Activated T-cell treated with anti-CD3 and anti-CD28 coated beads for 24 hours (primary cell): ENCODE measurements at places on chromosomes 11 and 22.

DNA sequence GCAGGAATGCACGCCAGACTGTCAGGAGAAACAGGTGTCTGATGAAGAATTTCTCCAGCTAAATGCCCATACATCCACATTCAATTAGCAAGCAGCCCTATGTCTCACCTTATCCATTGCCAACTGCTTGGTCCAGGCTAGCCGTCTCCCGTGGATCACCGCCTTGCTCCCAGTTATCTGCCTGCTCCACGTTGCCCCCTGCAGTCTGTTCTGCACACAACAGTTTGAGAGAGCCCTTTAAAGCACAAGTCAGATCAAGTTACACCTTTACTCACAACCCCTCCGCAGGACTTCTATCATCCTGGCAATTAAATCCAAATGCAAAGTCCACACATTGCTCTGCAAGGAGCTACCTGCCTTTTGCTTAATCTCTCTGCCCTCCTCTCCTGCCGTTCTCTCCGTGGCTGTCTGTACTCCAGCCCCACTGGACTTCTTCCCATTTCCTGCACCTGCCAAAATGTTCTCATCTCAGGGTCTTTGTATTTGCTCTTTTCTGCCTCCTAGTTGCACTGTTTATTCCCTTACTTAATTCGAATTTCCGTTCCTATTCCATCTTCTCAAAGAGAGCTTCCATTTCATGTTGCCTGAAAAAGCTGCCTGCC lies 185.3 kb upstream of the LARGE1 start:
- DNase-seq, result peak; percentile 8

GRCh38 chr11:11403763-11404725 lies 51.0 kb upstream of the CSNK2A3 start:
- DNase-seq, result no peak

DNA sequence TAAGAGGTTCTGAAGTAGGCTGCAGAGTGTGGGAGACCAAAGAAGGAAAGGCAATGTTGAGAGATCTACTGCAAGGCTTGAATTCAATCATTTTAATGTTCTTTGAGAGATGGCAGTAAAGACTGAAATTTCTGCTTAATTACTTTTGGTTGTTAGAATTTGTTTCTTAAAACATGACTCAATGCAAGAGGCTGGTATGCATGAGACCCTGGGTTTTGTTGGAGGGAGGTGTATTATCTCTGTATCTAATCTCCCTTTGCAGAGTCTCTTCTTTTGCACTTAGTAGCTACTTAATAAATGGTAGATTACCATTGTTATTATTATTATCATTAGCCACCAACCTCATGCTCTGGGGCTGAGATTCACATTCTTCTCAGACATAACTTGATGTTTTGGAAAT lies 87.4 kb upstream of the DRD2 start:
- DNase-seq, result no peak

DNA sequence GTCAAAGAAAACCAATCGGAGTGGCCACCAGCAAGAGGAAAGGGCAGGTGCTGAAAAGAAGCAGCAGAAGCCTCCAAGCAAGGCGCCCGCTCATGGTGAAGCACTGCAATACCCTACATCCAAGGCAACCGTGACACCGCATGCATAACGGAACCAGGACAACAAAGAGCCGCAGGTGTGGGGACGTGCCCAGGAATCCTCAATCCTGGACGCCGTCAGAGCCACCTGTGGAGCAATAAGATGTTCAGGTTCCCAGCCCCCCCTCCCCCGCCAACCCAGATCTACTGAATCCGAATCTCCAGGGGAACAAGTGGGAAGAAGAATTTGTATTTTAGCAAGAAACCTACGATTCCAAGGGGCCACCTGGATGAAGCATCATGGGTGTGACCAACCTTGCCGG lies 70.8 kb downstream of the SHANK2 start:
- no peak for DNase-seq

GRCh38 chr11:130426223-130426836 lies 2.1 kb downstream of the ADAMTS8 start:
- no peak for DNase-seq

DNA sequence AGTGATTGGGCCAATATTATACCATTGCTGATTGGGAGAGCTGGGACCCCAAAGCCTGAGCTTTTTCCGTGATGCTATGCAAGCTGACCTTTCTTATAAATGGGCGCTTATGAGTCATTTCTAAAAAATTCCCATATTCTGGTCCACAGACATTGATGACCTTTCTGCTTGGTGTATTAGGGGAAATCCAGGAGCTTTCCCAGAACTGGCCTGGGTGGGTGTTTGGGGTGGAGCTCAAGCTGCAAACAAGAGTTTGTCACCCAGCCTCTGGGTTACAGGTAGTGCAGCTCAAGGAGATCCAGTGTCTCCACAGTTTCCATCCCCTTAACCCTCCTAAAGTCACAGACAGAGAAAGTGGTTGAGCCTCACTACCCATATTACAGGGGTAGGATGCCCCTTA lies 67.7 kb downstream of the CCDC81 start:
- peak; percentile 21 for DNase-seq

GRCh38 chr11:110200241-110200640 lies 96.2 kb downstream of the RDX start:
- no peak for DNase-seq

DNA sequence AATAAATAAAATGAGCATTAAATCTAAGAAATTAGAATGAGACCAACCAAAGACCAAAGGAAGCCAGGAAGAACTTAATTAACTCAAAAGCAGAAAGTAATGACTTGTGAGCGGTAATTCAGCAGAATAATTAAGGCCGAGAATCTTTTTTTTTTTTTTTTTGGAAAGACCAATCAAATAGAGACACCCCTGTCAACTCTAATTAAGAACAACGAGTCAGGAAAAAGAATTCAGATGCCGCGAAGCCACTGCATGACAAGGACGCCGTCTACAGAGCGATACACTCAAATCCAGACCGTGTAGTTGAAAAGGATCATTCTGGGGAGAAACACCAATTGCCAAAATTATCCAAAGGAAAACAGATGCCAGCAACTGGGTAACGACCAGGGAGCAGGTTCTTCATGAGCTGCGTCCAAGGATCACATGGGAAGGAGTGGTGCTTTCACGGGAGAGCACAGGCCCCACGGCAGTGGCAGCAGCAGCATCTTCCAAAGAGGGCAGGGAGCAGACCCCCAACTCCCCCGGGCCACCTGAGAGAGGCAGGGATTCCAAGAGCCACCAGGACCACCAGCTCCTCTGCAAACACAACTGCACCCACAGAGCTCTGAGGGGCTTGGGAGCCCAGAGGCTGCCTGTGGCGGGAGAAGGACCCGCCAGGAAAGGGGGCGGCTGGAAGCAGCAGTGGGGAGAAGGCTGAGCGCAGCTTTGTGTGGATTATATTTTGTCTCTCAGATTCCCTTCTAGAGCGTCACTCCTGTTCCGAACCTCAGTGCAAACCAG lies 469.8 kb downstream of the BRD1 start:
- no peak for DNase-seq

DNA sequence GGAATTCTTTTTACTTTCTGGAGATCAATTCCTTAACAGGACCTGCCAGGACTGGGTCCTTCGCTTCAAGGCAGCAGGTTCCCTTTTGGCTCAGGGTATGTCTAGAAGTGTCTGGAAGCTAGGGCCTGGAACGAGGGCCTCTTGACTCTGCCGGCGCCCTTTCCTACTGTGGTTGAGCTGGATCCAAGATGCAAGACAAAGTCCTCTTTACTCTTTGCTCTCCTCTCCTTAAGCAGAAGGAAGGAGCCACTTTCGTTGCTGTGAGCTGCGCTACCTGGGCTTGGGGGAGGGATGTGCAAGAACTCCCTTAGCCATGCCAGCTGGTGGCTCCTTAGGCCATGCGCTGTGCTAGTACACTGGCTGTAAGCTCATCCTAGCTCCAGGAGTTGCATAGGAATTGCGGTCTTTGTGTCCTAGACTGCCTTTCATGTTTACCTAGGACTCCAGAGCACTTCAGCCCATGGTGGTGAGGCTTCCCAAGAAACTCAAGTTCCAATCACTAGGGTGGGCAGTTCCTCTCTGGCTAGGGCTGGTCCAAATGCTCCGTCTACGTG lies 18.1 kb downstream of the GLB1L2 start:
- DNase-seq, result no peak

- no peak for DNase-seq
These were observed 472.3 kb downstream of the MN1 start for GRCh38 chr22:27329131-27329850.

DNA sequence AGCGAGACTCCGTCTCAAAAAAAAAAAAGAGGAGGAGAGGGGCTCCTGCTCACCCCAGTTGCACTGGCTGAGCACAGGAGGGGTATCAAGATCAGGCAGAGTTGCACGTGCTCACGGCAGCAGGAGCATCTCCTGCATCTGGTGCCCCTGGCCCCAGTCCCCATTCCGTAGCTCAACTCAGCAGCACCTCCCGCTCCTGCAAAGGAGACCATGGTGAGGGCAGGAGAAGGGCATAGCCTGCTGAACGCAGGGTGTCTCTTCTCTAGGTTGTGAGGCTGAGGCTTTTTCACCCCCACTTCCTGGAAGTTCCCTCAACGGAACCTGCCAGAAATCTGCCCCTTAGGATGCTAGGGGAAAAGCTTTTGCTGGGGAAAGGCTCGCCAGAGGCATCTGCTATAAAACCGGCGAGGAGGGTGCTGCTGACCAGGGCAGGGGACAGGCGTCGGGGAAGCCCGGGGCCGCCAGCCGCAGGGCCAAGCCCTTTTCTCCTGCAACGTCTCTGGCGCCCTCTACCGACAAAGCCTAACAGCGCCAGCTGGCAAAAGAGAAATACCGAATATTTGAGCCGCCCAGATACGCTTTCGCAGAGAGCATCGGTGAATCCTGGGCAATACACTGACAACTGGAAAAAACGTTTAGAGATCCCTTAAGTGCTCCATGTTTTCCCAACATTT lies 1.0 kb upstream of the PPP6R2 start:
- peak; percentile 87 for DNase-seq

DNA sequence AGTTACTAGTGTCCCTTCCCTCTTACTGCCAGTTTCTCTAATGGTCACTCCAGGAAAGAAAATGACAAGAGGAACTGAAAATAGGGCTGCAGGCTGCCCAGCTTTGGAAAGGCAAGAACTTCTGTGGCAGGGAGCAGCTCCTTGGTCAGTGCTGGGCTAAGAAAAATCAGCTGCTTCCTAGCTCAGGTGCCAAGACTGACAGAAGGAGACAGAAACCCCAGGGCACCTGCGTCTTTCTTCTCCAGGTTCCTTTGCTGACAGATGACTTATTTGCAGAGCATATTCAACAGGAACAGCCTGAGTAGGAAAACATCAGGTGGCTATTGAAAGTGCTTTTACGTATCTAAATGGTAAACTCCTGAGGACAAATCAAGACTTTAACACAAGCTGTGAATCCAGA lies 25.4 kb downstream of the MAML2 start:
- DNase-seq, result no peak

GRCh38 chr11:126060757-126061171 lies 1.9 kb downstream of the CDON start:
- no peak for DNase-seq

GRCh38 chr22:20550057-20550817 lies 42.8 kb downstream of the MED15 start:
- no peak for DNase-seq

DNA sequence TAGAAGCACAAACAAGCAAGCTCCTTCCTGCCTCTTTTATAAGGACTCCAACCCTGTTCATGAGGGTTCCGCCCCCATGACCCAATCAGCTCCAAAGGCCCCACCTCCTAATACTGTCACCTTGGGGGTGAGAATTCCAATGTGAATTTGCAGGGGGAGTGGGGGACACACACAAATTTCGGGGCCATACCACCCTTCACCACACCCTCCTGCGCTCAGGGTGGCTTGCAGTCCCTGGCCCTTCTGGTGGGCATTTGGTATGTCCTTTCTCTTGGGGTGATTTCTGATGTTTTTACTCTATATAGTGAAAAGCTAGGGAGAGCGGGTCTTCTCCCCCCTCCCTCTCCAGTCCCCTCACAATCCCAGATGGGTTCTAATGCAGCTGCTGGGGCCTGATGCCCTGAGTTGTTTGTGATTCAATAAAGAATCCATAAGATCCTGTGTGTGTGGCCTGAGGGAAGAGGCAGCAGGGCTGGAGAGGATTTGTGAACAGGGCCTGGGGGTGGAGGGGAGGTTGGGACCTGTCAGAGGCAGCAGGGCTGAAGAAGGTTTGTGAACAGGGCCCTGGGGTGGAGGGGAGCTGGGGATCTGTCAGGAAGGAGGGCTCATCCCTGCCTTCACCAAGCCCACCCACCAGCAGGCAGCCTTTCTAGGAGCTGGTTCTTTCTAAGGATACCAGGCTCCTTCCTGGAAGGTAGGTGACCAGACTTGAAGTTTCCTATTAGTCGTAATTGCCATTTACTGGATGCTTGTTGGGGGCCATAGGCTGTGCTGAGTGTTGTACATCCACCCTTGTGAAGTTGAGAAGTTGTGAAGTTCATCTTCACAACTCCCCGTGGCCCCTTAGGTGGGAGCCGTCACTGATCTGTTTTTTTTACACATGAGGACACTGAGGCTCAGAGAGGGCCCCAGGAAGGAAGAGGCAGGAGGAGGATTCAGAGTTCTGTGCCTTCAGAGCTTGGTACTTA lies 7.9 kb downstream of the SLC35C1 start:
- no peak for DNase-seq

DNA sequence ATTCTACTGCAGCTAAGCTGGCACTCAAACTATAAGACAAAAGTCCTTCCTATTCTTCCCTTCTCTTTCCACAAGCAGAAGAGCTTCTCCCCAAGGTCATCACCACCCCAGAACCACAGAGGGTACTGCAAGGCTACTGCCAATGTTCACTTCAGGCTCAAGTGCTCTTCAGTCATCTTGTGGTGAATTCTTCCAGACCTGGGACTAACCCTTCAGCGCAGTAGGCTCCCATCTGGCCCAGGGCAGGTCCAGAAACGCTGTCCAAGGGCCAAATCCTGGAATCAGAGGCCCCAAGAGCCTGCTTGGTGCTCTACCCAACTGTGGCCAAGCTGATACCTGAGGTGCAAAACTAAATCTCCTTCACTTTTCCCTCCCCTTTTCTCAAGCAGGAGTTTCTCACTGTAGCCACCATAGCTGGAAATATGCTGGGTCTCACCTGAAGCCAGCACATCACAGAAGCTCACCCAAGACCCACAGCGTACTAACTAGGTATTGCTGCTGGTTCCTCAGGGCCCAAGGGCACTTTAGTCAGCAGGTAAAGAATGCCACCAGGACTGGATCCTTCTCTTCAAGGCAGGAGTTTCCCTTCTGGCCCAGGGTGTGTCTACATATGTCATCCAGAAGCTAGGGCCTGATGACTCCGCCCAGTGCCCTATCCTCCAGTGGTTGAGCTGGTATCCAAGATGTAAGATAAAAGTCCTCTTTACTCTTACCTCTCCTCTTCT lies 27.8 kb downstream of the FCHSD2 start:
- DNase-seq, result no peak

DNA sequence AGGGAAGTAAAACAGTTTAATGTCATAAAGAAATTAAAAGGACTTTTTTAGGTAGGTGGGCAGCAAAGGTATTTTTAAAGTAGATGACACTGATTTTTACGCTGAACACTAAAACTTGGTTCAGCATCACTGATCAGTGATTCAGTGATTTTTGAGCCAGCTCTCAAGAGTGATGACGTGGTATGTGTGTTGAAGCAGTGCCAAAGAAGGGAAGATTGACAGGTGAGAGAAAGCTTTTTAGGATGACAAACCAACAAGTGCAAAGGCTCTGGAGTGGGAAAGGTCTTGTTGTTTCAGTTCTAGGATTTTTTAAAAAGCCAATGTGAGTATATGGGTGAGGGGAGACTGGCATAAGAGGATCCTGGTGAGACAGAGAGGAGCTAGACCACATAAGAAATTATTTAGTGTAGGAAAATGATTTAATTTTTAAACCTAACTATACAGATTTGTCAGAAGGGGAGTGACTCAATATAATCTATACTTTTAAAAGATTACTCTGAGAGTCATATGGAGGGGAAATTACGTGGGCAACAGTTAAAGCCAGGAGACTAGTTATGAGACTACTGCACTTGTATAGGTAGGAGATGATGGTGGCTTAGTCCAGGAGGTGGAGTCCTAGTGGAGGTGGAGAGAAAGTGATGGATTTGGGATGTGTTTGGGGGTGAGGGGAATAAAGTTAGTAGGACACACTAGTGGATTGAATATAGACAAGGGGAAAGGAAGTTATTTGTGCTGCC lies 17.6 kb upstream of the CALCB start:
- no peak for DNase-seq
